Smooth muscle cell of the pulmonary artery (primary cell): ENCODE measurements at places on chromosomes 11 and 22. TPM values are rescaled to one million over a fixed set of nuclear protein-coding genes. Genes with fewer than 3 reads are reported as not detected.

Gene TMPRSS13
- total RNA-seq, result not detected in 2 replicates

Gene RHBDD3
- 17.6 and 24.5 TPM in 2 replicates for total RNA-seq

Gene RAB36
- 3.8 and 4.8 TPM in 2 replicates for total RNA-seq

Gene OR2AG2
- total RNA-seq, result 0.10 and 0.13 TPM in 2 replicates

Gene UBE2L3
- total RNA-seq, result 22.9 and 24.6 TPM in 2 replicates

Gene NCF4
- total RNA-seq, result not detected in 2 replicates

Gene DAGLA
- total RNA-seq, result 3.8 and 4.4 TPM in 2 replicates

Gene CAPRIN1
- total RNA-seq, result 281 and 335 TPM in 2 replicates

Gene PRG3
- total RNA-seq, result not detected in 2 replicates

Gene NLRP14
- 0.07 and 0.10 TPM in 2 replicates for total RNA-seq

Gene INCENP
- total RNA-seq, result 13.3 and 19.2 TPM in 2 replicates

Gene RBFOX2
- 160 and 202 TPM in 2 replicates for total RNA-seq

Gene CUL5
- total RNA-seq, result 34.0 and 39.1 TPM in 2 replicates

Gene KRTAP5-9
- not detected in 2 replicates for total RNA-seq

Gene ANGPTL5
- 2.7 TPM in 1 of 2 replicates, not detected in the other for total RNA-seq

Gene KRTAP5-1
- total RNA-seq, result not detected in 2 replicates

Gene NXPE1
- not detected in 2 replicates for total RNA-seq

Gene LRRN4CL
- total RNA-seq, result 3.3 and 4.9 TPM in 2 replicates

Gene DDX17
- 423 and 436 TPM in 2 replicates for total RNA-seq
